ENCODE measurements at places on chromosomes 13 and 19.

GRCh38 chr19:18501832-18502231 is 20.0 kb downstream of the ELL start:
- DNase-seq, result no peak

DNA sequence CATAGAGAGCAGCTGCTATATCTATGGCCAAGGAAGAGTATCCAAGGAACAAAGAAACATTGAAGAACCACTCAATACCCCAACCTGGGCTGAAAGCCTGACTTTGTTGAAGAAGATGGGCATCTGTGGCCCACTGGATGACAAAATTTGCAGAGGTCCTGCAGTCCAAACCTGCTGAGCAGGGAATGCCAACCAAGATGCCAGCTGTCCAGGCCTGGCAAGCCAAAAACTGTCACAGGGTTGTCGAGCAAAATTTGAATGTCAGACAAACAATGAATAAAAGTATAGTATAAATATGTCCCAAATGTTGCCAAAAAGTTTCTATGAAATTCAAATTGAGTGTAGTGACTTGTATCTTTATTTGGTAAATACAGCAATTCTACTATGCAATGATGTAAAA is 1040.2 kb downstream of the PCDH9 start:
- DNase-seq, result no peak

- DNase-seq, result peak; percentile 81
Observed at GRCh38 chr19:49097453-49098288, 12.4 kb downstream of the SNRNP70 start.

DNA sequence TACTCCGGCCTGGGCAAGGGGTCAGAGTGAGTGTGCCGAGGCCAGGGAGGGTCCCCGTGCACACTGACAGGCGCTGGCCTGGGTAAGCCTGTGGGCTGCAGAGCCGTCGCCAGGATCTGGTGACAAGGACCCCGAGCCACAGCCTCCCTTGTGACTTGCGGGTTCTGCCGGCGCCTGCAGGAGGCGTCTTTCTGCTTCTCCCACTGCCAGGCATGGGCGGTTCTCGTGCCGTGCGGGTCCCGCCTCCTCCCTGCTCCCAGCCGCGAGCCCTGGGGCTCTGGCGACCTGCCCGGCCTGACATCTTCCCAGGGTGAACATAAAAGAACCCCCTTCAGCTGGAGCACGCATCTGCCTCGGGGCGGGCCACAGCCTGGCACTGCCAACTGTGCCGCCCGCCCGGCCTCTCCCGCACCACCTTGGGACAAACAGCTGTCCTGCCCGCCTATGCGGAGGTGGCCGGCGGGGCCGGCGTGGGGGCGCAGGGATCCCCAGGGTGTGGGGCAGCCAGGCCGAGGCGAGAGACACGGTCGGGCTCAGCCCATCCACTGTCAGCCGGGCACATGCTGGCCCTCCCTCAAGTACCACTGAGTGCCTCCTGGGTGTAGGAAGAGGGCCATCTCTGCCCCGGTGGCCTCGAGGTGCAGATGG is 1.5 kb upstream of the HCN2 start:
- DNase-seq, result peak; percentile 85

GRCh38 chr19:46283771-46284170 is 13.1 kb upstream of the HIF3A start:
- no peak for DNase-seq

GRCh38 chr19:30374865-30375552 is 2.8 kb downstream of the ZNF536 start:
- DNase-seq, result no peak

- no peak for DNase-seq
Observed at GRCh38 chr13:80259159-80259558, 81.8 kb downstream of the SPRY2 start.

DNA sequence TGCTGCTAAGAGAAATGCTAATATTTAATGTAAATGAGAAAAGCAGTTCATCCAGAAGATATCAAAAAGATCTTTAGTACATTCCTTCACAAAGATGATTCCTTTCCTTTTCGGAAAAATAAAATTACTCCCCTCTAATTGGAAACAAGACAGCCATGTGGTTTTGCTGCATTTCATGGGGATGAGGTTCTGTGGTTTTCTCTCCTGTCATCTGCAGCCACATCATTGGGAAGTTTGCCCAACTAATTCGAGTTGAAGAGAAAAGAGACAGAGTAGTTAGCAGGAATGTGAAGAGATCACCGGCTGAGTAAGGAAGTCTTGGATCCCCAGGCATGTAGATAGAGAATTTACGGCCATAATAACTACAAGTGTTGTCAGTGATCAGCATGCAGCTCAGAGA is 122.1 kb downstream of the CYSLTR2 start:
- no peak for DNase-seq

DNA sequence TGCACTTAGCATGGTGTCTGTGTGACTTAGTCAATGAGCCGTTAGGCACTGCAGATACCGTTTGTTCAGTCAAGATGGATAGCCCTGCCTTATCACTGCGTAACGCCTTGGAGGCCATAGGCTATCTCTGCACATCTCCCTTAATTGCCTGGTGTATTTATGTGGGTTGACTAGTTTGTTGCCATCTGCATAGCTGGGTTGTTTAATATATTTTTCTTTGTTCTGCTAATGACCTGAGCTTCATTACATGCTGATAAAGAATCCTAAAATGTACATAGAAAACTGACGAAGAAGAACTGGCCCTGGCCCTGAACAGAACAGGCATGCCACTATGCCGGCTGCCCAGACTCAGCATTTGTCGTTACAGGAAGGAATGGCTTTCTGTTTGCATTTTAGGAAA is 297.8 kb downstream of the SHISA2 start:
- no peak for DNase-seq

DNA sequence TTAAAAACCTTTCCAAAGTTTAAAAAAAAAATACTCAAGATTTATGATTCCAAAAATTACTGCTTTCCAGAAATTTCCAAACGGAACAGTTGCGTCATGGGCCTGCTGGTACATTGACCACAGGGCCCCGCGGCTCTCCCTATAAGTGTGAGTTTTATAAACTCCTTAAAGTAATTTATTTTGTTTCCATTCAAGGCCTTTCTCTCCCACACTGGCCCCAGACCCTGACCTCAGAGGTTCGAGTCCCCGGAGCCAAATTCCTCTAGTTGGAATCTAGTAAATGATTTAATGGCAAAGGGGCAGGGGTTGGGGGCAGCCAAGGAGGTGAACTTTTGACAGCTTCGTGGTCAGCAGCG is 97.5 kb downstream of the INSR start:
- DNase-seq, result no peak
